ENCODE measurements at places on chromosomes 7 and 10. TPM values are rescaled to one million over a fixed set of nuclear protein-coding genes. Genes with fewer than 3 reads are reported as not detected.

WNT2 gene
- not detected for total RNA-seq

- ATAC-seq: peak; percentile 10
These were observed 595 bp downstream of the TBL2 start for GRCh38 chr7:73577627-73578341.

GRCh38 chr10:34219753-34220548 lies 595.1 kb downstream of the PARD3 start:
- no peak for ATAC-seq

UPK3B gene
- 1.0 TPM for total RNA-seq

GRCh38 chr10:92064506-92064905 lies 140.9 kb downstream of the BTAF1 start:
- no peak for ATAC-seq

GRCh38 chr7:604884-605531 lies 85.4 kb upstream of the PDGFA start:
- ATAC-seq: peak; percentile 33

GRCh38 chr7:131655866-131656265 lies 99.4 kb upstream of the PODXL start:
- no peak for ATAC-seq

- ATAC-seq: no peak
These were observed 133.6 kb upstream of the LRGUK start for GRCh38 chr7:133993547-133993946.

LZTS2 gene
- 24.8 TPM for total RNA-seq

- no peak for ATAC-seq
These were observed 46.7 kb downstream of the ZNF777 start for GRCh38 chr7:149414171-149414570.

GRCh38 chr7:128025380-128025779 lies 5.9 kb downstream of the LRRC4 start:
- ATAC-seq: no peak

DNA sequence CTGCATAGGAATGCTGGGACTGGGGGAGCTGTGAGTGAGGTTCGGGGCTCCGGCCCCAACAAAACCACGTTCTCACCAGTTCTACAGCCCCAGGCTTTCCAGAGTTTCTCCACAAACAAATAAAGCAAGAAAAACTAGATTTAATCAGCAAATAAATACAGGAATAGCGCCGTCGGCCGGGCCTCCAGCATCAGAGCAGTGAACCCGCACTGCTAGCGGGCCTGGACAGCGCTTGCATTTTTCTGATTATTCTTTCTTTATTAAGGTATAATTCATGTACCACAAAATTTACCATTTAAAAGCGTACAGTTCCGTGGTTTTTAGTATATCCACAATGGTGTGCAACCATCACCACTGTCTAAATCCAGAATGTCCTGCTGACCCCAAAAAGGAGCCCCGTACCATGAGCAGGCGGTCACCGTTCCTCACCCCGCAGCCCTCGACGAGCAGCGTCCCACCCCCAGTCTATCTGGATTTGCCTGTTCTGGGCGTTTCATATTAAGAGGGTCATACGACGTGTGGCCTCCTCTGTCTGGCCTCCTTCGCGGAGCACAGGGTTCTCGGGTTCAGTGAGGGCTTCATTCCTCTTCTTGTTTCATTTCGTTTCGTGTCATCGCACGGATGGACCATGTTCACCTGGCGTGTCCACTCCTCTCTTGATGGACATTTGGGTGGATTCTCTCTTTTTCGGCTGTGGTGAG lies 35.5 kb upstream of the FOXL3 start:
- no peak for ATAC-seq

DNA sequence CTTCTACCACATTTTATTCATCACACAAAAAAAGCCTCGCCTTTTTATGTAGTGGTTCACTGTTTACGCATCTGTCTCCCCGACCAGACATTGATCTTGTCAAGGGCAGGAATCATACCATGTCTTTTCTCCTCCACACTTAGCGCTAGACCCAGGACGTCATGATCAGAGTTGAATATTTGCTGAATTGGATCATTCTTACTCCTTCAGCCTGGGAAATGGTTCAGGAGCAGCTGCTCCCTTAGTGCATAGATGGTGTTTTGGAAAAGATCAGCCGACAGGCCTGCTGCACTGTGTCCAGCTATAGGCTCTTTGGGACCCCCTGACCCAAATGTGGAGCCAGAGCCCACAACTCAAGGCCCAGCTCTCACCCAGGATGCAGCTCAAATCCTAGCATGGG lies 249.1 kb upstream of the TMEM72 start:
- no peak for ATAC-seq

GRCh38 chr7:147885869-147886268 lies 704.7 kb upstream of the C7orf33 start:
- no peak for ATAC-seq

DNA sequence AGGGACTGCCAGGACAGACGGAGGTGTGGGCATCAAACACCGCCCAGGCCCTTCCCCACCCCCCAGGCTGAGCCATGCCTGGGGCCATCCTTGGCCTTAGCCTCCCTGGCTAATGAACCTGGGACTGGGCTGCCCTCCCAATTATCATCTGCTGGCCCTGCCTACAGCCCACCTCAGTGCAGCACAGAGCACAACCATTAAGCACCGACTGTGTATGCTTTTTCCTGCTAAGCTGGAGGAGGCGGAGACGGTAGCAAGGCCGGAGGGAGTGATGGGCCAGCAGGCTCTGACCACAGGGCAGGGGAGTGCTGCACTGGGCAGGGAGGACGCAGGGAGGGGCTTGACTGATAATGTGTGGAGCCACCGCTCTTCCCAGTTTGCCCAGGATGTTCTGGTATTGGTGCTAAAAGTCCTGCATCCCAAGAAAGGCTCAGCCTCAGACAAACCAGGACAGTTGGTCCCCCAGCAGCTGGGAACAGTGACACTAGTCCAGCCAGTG lies 72.0 kb downstream of the C10orf143 start:
- ATAC-seq: no peak

GRCh38 chr7:63077841-63078240 lies 920.8 kb upstream of the ZNF722 start:
- ATAC-seq: no peak

CALN1 gene
- total RNA-seq: not detected

- no peak for ATAC-seq
These were observed 100.6 kb upstream of the ELMO1 start for GRCh38 chr7:37549076-37549931.

GRCh38 chr7:28078036-28078901 lies 102.3 kb downstream of the JAZF1 start:
- peak; percentile 62 for ATAC-seq

LFNG gene
- 48.8 TPM for total RNA-seq

NIPSNAP2 gene
- 57.3 TPM for total RNA-seq

DNA sequence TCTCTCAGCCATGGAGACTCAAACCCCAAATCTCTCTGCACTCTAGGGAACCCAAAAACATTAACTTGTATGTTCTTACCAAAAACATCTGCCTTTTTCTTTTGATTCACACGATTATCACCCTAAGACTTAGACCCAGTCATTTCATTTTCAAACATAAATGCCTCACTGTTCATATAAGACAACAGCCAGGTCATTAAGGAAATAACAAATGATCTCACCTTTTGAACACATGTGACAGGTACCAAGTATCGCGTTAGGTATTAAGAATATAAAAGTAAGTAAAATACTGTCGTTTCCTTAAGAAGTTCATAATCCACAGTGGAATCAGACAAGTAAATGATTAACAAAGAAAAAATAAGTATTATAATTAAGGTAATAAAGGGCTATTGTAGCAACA lies 8.8 kb downstream of the TM9SF3 start:
- ATAC-seq: no peak

DNA sequence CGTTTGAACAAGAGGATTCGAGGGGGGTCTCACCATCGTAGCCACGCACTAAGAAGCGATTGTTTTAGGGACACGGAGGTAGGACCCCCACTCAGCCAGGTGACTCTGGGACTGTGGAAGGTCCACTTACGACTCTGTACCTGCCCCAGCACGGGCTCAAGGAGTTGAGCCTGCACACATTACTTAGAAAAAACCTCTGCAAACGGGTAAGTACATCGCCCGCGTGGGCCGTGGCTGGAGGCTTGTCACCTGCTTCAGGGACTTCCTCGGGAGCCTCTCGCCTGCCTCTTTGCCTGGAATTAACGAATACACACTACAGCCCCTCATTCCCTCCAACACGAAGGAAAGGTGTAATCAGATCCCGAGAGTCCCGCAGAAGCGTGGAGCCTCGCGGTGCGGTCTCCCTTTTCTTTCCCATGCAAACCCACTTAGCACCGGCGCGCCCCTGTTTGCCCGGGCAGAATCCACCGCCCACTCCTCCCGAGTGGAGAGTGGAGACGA lies 826 bp downstream of the PODXL start:
- ATAC-seq: no peak

- ATAC-seq: no peak
These were observed 11.8 kb downstream of the CCSER2 start for GRCh38 chr10:84340187-84340586.

DNA sequence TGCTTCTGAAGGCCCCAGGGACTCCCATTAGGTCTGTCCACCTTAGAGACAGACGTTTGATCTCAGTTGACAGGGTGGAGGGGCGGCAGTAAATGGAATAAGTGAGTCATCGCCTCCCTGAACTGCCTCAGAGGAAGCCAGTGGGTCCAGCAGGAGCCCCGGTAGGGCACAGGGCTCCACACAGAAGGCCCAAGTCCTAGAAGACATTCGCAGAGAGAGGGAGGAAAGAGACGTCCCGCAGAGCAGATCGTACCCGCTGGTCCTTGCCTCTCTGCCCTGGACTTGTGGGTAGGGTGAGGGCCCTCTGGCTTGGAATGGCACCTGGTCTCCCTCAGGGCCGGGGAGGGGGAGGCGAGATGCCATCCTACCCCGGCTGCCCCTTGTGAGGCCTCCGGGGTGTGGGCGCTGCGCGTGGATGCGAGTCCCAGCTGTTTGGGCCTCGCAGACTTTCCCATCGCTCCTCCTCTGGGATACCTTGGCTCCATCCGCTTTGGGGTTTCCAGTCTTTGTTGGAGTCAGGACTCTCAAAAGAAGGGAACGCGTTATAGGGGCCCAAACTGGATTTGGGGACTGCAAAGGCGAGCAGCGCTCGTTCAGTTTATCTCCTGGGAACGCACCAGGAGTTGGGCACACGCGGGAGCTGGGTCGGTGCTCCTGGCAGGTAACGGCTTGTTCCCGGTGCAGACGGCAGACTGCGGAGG lies 5.1 kb downstream of the TLX1 start:
- no peak for ATAC-seq

- peak; percentile 80 for ATAC-seq
These were observed 202.7 kb downstream of the FAM107B start for GRCh38 chr10:14571866-14572507.

TMEM196 gene
- not detected for total RNA-seq

UCN3 gene
- total RNA-seq: not detected

DNA sequence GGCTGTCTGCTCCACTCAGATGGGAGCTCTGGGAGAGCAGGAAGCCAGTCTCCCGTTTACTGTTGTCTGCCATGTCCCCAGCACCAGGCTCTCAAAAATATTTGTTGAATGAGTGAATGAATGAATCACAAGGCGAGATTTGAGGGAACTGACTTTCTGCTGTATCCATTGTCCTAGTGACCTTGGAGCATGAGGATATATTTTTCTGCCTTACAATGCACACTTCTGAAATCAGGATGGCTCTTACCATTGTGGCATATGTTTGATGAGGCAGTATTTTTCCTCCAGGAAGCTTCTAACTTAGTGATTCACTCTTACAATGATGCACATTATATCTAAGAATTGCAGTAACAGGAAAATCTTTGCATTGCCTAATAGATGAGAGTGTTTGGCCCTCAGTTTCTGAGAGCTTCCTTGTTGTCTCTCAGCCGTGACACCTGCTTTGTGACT lies 136.4 kb downstream of the RPS24 start:
- ATAC-seq: no peak

- no peak for ATAC-seq
These were observed 1.5 kb upstream of the WDR37 start for GRCh38 chr10:1054684-1055083.

PRF1 gene
- 22.5 TPM for total RNA-seq

GRCh38 chr10:101065481-101066145 lies 3.8 kb downstream of the KAZALD1 start:
- no peak for ATAC-seq

FAM24A gene
- total RNA-seq: not detected

CHCHD2 gene
- 498 TPM for total RNA-seq

CAMK2B gene
- 1.0 TPM for total RNA-seq

DNA sequence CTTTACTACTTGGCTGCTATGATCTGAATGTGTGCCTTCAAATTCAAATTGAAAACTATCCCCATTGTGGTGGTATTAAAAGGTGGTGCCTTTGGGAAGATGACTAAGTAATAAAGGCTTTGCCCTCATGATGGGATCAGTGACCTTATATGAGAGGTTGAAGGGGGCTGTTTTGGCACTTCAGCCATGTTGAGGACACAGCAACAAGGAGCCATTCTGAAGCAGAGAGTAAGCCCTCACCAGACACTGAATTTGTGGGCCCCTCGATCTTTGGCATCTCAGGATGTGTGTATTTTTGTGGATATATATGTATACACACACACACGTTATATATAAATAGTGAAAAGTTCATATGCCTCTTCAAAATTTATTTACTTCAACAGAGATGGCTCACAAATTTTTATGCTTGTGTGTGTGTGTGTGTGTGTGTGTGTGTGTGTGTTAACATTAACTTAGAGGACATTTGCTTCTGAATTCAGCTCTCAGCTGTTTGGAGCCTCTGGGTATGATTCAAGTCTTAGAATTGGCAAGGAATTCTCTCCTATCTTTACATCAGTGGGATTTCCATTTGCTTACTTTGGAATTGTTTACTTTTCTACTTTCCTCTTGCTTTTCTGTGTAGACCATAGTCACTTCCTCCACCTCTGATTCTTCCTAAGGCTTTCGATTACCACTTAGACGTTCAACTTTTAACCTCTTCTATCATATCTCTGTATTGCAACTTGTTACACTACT lies 66.6 kb downstream of the MAGI2 start:
- ATAC-seq: no peak

DNA sequence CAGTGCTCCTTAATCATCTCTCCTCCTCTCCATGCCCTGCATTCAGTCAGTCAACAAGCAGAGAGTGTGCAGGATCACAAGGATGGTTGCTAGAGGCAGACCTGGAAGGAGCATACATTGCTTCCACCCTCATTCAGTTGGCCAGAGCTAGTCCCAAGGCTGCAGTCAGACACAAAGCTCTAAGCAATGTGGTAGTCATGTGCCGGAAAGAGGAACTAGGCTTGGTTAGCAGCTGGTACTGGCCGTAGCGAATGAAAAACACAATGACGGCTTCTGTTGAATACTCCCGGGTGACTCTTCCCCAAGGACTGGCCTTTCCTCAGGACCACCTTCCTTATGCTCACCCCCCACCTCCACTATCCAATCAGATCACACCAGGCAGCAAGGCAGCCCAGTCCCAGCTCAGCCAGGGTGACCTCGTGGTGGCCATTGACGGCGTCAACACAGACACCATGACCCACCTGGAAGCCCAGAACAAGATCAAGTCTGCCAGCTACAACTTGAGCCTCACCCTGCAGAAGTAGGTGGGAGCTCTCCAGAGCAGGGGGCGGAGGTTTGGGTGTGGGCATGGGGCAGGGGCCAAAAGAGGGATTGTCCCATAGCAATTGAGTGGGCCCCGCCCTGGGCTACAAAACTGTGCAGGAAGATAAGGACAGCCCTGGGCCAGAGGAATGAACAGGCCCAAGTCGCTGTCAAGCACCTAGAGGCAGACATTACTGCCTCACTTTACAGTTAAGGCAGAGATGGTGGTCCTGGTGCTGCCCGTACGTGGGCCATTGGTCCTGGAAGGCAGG lies 10.9 kb downstream of the LDB3 start:
- ATAC-seq: no peak

GRCh38 chr7:130273933-130274255 lies 7.2 kb downstream of the CPA2 start:
- no peak for ATAC-seq

ZNF117 gene
- 1.8 TPM for total RNA-seq

GRCh38 chr7:51824050-51824449 lies 507.4 kb upstream of the COBL start:
- ATAC-seq: no peak
